Ammon's horn (tissue), 1 donor: ENCODE measurements at places on chromosomes 12 and 14.

DNA sequence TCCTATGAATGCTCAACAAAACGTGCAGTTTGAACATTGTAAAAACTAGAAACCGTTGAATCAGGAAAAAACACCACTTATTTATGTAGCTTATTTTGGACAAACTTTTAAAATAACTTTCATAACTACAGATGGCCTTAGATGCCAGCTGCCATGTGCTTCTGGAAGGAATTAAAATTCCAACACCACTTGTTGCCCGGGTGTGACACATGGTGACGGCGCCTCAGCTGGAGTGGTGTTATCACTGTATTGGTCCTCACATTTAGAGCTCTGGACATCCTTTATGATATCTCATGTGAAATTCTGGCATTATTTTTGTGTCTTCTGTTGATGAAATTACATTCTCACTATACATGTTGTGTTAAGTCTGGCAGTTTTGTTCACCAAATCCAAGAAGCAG lies 211.0 kb downstream of the IPO8 start:
- no peak for DNase-seq

GRCh38 chr12:3935078-3935477 lies 61.9 kb upstream of the PARP11 start:
- DNase-seq, result no peak

GRCh38 chr14:76421662-76422061 lies 45.7 kb downstream of the ESRRB start:
- no peak for DNase-seq

GRCh38 chr14:68671909-68672308 lies 121.0 kb downstream of the ZFP36L1 start:
- DNase-seq, result no peak

GRCh38 chr12:48069241-48069640 lies 36.6 kb downstream of the SENP1 start:
- no peak for DNase-seq

- DNase-seq, result peak; percentile 54
Measured at GRCh38 chr12:107929436-107929835, 154.9 kb downstream of the ASCL4 start.

GRCh38 chr14:90665321-90666000 lies 150.8 kb downstream of the TTC7B start:
- no peak for DNase-seq

DNA sequence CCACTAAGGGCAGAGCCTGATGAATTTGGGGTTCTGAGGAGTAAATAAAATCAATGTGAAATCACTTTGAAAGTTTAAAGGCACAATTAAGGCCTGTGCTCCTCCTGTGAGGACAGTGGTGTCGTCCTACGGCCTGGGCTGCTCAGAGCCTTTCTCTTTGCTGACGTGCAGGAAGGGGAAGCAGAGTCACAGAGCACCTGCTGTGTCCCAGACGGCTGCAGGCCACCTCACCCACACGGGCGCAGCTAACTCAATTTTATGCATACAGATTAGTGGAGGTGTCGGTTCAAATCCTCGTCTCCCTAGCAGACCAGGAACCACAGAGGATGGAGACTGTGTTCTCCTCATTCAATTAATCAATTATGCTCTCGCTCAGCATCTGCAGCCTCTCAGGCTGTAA lies 11.4 kb upstream of the DLK1 start:
- no peak for DNase-seq

DNA sequence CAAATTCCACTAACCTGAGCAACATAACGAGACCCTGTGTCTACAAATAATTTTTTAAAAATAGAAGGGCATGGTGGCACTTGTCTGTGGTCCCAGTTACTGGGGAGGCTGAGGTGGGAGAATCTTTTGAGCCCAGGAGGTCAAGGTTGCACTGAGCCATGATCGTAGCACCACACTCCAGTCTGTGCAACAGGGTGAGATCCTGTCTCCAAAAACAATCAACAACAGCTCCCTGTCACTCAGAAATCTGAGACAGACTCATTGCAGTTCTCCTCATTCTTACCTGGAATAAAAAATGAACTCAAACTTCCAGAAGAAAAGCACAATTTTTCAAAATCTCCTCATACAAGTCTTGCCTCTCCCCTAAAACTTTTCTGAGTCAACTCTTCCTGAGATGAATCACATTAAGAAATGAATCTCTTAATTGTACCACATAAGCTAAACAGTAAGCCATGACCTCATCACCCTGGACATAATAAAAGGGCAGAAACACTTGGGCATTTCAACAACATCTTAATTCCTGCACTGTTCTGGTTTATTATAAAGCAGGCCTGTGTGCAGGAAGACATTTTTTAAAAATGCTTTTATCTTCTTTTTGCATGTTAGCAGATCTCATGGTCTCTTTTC lies 214.3 kb upstream of the CDKN3 start:
- no peak for DNase-seq

DNA sequence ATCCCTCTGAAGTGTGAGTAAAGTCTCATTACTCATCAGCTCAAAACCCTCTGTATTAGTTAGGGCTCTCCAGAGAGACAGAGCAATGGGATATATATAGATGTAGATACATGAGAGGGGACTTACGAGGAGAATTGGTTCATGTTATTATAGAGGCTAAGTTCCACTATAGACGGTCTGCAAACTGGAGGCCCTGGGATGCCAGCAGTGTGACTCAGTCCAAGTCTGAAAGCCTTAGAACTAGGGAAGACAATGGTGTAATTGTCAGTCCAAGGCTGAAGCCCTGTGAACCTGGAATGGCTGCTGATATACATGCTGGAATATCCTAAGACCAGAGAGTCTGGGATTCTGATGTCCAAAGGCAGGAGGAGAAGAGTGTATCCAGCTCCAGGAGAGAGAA lies 57.3 kb upstream of the CEP83 start:
- DNase-seq, result no peak

DNA sequence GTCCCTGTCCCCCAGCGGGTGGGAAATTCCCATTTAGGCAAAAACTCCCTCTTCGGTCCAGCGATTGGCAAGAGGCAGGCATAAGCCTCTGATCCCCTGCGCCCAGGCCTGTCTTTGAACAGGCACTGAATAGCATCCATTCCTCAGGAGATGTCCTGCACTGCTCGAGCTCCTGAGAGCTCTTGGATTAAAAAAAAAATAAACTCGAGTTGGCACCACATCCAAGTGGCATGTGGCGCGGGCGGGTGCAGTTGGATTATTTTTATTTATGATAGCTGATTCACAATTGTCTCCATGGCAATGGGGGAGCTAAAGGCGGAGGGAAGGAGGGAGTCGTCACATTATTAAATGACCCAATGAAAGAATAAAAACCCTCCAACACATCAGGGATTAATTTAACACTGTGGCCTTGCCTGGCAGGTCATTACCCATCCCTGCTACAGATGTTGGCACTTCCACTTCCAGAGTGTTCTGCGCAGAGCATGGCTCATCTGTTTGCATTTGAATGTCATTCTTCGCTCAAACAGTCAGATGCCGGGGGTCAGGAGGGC lies 207.2 kb downstream of the AACS start:
- DNase-seq, result peak; percentile 45

DNA sequence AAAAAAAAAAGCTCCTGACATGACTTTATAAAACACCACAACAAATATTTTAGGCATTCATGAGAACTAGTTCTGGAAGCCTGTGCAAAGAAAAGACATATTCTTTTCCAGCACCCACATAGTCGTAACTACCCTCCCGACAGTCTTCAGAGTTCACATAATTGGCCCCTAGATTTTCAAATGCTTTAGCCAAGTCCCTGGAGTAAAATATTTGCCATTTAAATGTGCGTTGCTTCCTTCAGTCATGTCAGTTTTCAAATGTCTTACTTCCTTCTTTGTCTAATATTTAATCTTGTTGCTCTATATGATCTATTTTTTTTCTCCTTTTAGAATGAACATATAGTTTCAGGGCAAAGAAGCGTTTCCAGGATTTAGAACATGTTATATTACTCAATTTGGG lies 66.8 kb upstream of the KRAS start:
- DNase-seq, result no peak

- no peak for DNase-seq
Measured at GRCh38 chr12:105933671-105934665, 204.8 kb downstream of the NUAK1 start.

DNA sequence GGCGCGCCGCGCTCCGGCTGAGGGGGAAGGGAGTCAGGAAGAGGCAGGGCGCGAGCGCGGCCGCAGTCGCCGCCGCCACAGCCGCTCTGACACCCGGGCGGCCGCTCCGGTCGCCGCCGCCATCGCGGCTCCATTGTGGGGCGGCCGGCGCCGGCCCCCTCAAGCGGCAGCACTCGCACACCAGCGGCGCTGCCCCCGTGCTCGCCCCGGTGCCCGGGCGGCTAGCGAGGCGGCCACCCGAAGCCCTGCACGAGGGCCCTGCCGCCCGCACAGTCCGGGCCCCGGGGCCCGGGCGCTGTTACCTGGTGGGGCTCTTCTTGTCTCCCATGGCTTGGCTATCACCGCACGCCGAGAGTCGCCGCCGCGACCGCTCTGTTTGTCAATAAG lies 202 bp downstream of the YAF2 start:
- DNase-seq, result peak; percentile 5
